ENCODE measurements at places on chromosomes 5 and 9.

DNA sequence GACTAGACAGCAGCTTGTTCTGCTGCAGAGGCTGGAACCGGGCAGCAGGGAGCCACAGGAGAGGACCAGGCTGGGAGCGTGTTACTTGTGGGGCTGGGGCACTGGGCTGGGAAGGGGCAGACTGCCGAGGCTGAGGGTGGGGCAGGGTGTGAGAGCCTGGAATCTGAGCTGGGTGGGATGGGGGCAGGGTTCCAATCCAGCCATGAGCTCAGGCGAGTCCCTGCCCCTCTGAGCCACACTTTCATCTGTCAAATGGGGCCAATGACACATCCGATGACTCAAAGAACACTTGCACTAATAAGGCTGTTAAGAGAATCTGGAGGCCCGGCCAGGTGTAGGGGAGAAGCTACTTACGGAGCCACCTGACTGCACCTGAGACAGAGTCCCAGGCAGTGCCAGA is 18.7 kb upstream of the WDR38 start:
- no peak for DNase-seq

GRCh38 chr5:59922220-59922619 is 28.7 kb upstream of the PDE4D start:
- DNase-seq: no peak

DNA sequence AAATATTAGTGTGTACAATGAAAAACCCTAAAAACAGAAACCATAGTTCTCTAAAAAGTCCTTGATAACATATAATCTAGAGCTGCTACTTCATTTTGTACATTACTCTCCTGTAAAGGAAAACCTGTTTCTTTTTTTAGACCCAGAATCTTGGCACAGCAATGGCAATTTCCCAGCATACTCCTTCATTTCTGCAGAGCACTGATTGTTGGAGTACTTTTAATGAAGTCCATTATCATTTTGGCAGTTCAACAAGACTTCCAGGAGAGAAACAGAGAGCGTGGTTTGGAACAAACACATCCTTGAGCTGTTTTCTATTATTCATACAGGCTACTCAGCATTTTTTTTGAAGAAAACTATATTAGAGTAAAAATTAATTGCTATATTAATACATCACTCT is 22.7 kb upstream of the MROH2B start:
- no peak for DNase-seq

DNA sequence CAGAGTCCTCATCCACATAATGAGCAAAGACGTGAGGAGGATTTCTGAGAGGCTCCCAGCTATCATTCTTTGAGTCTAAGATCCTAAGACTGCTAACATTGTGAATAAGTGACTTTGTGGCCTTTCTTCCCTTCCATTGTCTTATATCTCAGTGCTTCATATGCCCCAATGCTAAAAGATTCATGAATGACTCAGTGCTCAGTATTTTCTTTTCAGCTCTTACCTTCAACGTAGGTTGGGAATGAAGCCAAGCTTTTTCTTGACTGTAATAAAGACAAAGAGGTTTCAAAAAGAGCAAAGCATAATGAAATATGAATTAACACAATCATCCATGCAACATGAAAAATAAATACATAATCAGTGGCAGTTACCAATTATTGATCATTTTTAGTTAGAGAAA is 146.4 kb downstream of the ENTREP1 start:
- DNase-seq: no peak

GRCh38 chr5:15044521-15044920 is 172.9 kb upstream of the ANKH start:
- no peak for DNase-seq

DNA sequence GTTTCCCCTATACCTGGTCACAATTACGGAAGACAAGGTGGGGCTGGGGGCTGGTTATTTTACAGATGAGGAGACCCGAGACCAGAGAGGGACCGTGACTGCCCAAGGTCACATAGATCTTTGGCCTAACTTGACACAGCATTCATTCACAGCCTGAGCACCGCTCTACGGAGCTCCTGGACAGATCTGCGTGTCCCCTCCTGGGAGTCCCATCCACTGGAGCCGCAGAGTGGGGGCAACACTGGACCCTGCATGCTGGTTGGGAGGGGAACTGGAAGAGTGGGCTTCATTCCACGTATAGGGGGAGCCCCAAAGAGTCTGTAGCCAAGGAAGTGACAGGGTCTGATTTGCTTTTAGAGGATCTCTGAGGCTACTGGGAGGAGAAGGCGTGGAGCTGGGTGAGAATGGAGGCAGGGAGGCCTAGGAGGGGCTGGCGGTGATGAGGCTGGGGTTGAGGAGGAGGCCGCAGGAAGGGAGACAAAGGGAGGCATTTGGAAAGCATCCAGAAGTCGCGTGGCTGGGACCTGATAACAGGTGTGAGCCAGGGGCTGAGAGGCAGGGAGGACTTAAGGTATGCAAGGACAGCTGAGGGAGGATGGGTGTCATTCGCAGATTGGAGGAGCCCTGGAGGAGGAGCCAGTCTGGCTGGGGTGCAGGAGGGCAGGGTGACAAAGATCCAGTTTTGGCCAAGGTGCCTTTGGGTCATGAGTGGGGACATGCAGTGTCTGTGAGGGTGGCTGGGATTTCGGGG is 64.3 kb upstream of the IER5L start:
- no peak for DNase-seq

Measured in NCI-H187 (cell line).